ENCODE measurements at places on chromosomes 6 and 20.

- DNase-seq = no peak
Observed at GRCh38 chr20:23320317-23320716, 30.3 kb upstream of the NXT1 start.

GRCh38 chr6:139475241-139475640, 100.8 kb upstream of the CITED2 start:
- DNase-seq = no peak

DNA sequence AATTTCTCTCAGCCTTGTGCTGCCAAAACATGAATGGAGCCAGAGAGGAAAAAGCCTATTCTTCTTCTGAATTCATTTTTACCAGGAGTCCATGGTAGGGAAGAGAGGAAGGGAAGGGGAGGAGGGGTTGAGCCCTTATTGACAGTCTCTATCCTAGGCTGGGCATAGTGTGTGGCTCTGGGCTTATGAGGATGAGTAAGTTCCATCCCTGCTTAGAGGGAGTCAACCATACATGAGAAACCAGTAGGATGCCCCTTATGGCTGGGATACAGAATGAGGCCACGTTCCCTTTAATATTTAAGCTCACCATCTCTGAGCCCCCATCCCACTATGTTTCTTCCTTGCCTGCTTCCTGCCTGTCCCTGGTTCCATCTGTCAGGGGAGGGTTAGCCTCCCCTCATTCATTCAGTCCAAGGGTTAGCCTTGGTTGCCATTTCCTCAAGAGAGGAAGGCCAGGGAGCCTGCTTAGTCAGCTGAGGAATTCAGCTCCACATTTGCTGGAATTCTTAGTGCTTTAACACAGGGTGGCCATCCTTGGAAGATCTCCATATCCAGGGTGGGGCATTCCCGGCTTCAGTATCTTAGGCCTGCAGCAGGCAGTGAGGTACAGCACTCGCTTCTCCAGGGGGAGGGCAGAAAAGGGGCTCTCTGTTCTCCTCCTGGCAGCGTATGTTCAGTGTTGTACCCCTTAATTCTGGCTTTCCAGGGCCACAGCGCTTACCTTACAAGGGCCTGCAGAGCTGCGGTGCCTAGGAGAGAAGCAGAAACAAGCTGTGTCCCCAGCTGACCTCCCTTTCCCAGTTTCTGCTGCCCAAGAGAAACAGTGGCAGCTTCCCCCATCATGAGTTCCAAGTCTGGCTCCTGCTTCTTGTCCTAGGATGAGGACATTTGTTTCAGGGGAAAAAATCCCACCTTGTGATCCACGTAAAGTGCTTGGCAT, 12.5 kb downstream of the SIRT5 start:
- DNase-seq = no peak

GRCh38 chr20:35845561-35845960, 73.7 kb downstream of the PHF20 start:
- no peak for DNase-seq

DNA sequence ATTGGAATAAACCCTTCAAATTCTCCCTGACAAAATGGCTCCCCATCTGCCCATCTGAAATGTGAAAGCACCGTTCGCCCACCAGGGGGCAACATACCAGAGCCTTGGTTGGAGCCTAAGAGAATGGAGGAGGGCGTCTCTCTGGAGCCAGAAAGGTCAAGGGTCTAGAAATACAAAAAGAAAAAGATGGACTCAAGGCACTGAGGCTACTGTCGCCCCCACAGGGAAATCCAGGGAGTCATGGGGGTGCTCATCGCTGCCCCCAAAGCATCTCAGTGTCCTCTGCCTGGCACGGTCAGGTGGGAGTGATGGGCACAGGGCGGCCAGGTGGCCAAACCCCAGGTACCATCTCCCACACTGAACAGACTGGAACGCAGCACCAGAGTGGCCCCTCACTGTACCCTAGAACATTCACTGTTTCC, 136.3 kb downstream of the ZMYND8 start:
- DNase-seq = no peak

DNA sequence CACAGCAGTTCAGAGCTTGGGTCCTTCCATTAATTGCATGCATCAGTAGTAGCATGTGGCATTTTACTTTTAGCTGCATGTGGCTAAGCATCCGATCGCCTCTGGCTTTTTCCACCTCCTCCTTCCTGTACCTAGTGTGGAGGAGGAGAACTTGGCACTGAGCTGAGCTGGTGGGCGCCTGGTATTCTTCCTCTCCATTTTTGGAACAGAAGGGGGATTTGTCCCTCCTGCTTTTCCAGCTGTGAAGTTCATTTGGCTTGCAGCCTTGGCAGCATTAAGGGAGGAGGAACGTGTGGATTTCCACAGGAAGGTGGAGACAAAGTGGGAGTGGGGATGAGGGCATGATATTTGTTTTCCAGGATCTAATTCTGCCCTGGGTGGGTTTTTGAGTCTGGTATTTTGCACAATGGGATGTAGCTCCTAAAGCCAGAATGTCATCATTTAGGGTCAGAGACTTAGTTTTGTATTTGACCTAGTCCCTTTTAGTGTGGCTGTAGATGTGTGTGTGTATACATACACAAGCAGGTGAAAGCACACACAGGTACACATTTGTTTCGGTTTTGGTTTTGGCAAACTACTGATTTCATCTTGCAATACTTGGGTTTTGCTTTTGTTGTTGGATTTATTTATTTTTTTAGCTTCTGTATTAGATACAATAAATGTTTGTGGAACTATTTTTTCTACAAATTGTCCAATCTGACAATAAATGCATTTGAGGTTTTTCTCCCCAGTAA, 90.0 kb downstream of the SASH1 start:
- no peak for DNase-seq

DNA sequence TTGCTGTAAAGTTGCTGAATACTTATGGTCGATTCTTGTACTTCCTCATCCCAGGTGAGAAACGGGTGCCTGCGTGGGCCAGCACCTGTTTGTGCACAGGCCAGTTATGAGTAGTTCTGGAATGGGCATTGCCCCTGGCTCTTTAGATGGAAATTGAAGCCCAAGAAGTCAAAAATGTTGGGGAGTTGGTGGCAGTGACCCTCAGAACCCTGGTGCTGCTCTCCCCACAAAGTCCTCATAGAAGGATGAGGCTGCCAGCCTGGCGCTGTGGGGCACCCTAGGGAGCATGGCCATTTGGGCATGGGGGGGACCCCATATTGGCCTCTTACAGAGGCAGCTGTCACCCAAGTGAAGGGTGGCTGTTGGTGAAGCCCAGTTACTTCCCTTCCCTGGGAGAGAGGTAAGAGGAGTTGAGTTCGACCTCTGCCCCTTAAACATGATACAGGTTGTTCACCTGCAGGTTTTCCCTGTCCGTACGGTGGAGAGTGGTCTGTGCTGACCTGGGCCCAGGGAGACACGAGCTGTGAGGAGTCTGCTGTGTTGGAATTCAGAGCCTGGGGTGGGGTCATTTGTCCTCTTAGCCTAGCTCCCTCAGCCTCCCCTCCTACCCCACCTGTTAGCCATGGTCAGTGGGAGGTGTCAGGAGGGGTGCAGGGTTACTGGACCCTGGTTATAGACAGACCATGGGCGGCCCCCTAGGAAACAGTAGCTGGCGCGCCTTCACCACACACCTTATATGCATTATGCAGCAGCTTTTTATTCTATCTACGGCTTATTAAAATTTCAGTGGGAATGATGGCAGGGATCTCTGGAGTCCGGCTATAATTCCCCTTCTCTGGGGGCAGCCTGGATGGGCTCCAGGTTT, 4.9 kb downstream of the HMGA1 start:
- no peak for DNase-seq

GRCh38 chr6:113428702-113429101, 428.4 kb upstream of the MARCKS start:
- DNase-seq = no peak

- DNase-seq = no peak
Observed at GRCh38 chr6:133254552-133255228, 13.5 kb downstream of the EYA4 start.

DNA sequence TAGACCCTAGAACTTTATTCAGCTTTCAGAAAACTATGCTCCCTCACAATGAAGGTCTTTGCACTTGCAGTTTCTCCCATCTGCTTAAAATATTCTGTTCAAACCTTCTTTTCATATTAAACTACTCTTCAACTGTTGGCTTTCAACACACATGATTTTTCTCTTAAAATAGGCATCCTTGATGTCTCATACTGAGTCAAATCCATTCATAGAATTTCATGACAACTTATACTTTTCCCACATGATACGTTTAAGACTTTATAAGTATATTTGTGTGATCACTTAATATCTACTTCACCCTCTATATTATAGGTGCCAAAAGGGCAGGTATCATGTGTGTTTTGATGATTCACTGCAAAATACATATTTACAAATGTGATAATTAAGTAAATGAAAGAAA, 412.5 kb downstream of the MMUT start:
- DNase-seq = no peak

- DNase-seq = no peak
Observed at GRCh38 chr6:160112628-160113299, 8.9 kb upstream of the SLC22A1 start.

DNA sequence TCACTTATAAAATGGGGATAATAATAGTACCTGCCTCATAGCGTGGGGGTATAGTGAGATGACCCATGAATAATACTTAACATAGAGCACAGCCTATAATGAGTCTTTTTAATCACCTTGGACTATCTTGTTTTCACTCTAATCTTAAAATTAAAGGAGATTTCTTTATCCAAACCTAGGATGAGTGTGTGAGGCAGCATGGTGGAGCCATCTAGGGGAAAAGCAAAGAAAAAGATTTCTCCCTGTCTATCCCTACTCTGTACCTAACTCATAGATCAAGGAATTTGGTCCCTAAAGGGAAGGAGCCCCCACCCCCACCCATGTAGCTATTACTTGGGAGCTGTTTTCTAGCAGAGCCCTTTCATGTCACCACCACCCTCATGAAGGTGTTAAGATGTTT, 45.2 kb upstream of the PAK5 start:
- no peak for DNase-seq

- no peak for DNase-seq
Observed at GRCh38 chr20:967796-968742, 34.0 kb downstream of the RSPO4 start.

GRCh38 chr20:12528591-12529041, 480.2 kb upstream of the SPTLC3 start:
- DNase-seq = no peak

- no peak for DNase-seq
Observed at GRCh38 chr6:26097268-26097875, 10.1 kb downstream of the HFE start.

GRCh38 chr6:137927777-137928218, 60.7 kb downstream of the TNFAIP3 start:
- DNase-seq = no peak

DNA sequence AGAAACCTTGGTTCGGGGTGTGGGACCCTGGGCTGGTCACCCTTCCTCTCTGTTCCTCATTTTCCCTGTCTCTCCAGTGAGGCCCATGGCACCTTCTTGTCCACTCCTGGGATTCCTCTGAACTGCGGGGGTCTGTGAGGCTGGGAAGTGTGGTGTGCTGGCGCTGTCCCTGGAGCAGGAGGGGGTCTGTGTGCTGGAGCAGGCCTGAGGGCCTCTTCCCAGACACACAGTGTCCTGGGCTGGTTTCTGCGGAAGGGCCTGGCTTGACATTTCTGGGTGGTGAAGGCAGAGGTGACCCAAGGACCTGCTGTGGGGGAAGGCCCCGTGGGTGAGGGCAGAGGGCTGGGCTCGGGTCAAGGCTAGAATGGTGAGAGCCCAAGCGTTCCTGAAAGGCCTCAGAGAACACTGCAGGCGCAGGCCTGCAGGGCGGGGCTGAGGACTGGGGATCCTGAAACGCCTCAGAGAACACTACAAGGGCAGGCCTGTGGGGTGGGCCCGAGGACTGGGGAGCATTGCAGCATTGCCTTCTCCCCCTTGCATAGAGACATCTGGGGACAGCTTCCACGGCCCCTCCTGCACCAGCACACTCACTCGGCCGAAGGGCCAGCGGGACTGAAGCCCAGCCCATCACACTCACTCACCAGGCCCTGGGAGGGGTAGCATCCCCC, 10.6 kb upstream of the BAK1 start:
- DNase-seq = no peak

GRCh38 chr6:4282926-4283325, 147.6 kb upstream of the ECI2 start:
- no peak for DNase-seq

DNA sequence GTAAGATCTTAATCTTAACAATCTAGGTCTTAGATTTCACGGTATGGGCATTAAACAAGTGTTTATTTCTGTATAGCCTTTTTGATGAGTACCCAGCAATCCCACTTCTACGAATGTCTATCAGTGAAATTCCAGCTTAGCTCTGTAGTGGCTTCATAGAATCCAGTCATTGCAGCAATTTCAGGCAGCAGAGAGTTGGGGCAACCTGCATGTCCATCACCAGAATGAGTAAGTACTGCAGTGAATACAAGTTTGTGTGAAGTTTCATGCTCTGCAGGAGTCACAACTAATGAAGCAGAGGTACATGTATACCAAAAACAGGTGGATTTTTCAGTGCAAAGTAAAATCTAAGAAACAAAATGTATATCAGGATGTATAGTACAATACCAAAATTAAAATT, 151.7 kb downstream of the OR2B2 start:
- DNase-seq = no peak

- no peak for DNase-seq
Observed at GRCh38 chr20:8443464-8444072, 311.5 kb downstream of the PLCB1 start.

DNA sequence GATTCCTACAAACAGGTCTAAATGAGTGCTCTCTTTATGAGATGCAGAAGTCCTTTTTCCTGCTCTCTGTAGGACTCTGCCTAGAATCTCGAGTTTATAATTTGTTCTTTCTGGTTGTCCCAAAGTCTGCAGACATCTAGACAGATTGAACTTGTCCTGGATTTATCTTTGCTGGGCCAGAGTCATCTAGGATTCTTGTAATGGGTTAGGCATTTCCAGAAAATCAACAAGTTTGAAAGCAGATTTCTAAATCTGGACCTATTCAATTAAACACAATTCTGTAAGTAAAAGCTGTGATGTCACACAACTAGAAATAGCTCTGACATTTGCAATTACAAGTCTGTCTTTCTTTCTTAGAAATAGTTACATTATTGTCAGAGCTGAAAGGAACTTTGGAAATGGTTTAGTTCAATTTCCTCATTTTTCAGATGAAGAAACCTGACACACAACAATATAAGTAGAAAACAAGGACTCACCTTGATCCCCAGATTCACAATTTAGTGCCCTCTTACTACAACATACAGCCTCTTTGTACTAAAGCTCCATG, 4.2 kb upstream of the RSPO3 start:
- DNase-seq = no peak

GRCh38 chr20:62651285-62652021, 9.2 kb downstream of the SLCO4A1 start:
- DNase-seq = no peak

DNA sequence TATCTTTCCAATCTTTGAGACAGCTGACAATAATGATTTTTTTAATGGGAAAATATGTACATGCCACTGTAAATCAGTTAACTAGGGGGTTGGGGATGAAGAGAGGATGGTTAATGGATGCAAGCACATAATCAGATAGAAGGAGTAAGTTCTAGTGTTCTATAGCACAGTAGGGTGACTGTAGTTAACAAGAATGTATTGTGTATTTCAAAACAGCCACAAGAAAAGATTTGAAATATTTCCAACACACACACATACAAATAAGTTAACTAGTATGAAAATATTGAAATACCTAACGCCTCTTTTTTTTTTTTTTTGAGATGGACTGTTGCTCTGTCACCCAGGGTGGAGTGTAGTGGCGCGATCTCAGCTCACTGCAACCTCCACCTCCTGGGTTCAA, 153.4 kb upstream of the SALL4 start:
- no peak for DNase-seq

- no peak for DNase-seq
Observed at GRCh38 chr6:5904532-5904931, 102.2 kb downstream of the NRN1 start.
